Right atrium auricular region (tissue), 2 donors: ENCODE measurements at places on chromosomes 6 and 20. TPM values are rescaled to one million over a fixed set of nuclear protein-coding genes. Genes with fewer than 3 reads are reported as not detected.

Gene GJA1
- 122 TPM for total RNA-seq

Gene ZBTB46
- total RNA-seq = 12.2 TPM

DNA sequence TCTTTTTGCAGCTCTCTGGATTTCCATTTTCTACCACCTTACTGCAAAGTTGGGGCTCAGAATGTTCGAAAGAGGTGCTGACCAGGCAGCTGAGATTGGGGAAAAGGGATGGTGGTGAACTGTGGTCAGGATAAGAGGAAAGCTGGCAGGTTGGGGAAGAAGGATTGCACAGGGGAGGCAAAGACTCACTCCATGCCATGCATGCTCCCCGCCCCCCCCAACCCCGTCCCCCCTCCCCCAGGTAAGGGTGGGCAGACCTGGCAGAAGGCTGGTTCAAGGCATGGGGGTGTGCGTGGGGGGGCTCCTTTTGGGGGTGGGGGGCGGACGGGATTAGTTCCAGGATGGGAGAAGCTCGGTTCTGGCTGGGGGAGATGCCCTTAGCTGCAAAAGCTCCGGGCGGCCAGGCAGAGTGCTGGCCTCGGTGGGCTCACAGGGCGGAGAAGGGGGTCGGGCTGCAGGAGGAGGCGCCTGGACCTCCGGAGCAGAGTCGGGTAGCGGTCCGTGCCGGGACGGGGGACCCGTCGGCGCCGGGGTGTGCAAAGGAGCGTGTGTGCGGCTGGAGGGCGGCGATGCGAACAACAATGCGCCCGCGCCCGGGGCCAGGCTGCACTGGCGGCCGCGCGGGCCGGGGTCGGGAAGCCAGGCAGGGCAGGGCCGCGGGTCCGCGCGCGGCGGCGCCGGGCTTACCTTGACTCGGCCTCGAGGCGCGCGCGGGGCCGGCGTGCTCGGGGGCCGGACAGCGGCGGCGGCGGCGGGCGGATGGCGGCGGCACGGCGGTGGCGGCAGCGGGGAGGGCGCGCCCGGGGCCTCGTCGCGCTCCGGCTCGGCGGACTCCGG is 880 bp downstream of the ADNP start:
- peak overlapping the region; percentile 84 for H3K4me3 ChIP-seq
- H3K36me3 ChIP-seq = peaks cover 15% of the 10 kb centered on the region
- peak overlapping the region; percentile 99 for H3K27ac ChIP-seq
- no peak for DNase-seq
- H3K4me1 ChIP-seq = no peaks in the 10 kb centered on the region
- H3K27me3 ChIP-seq = no peaks in the 10 kb centered on the region

- no peaks in the 10 kb centered on the region for H3K36me3 ChIP-seq
- H3K27me3 ChIP-seq = no peaks in the 10 kb centered on the region
- no peak overlapping the region for H3K4me3 ChIP-seq
- DNase-seq = no peak
Measured at GRCh38 chr20:52482044-52482443, 290.5 kb upstream of the ZFP64 start.

Gene TAGAP
- 3.2 TPM for total RNA-seq

GRCh38 chr6:126188279-126188909 is 151.5 kb upstream of the CENPW start:
- no peak for DNase-seq
- no peak overlapping the region for H3K27ac ChIP-seq
- no peaks in the 10 kb centered on the region for H3K27me3 ChIP-seq
- no peaks in the 10 kb centered on the region for H3K4me1 ChIP-seq
- H3K4me3 ChIP-seq = no peak overlapping the region

DNA sequence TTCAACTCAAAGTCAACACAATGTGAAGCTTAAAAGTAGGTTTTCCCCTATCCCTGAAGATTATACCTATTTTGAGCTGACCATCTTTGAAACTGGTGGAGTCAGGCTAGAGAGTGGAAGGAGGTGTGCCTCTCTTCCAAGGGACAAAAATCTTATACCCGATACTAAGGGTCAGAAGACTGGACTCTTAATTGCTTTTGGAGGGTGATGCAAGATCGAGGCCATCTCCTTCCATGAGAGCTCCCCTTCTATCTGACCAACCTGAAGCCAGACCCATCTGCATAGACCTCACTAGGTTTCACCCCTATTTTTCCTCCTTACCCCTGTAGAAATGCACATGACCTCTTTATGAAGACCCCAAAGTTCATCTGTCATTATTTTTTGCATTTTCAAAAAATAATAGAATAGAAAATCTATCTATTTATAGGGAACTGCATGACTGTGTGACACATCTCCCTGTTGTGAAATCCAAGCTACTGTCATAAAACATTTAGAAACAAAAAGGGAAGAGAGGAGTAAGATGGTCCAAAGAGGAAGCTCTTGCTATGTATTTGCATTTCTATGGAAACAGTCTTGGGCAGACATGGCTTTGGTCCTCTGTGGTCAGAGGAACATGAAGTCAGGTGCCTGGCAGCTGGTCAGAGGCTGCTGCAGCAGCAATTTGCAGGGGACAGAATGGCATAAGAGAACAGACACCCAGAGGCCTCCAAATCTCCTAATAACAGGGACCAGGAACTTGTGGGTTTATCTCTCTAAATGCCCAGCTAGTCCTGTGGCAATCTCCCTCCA is 349.2 kb downstream of the MAFB start:
- H3K27ac ChIP-seq = peak overlapping the region; percentile 35
- no peak for DNase-seq
- H3K4me3 ChIP-seq = no peak overlapping the region
- H3K36me3 ChIP-seq = no peaks in the 10 kb centered on the region
- H3K4me1 ChIP-seq = peaks cover 13% of the 10 kb centered on the region
- H3K27me3 ChIP-seq = no peaks in the 10 kb centered on the region

DNA sequence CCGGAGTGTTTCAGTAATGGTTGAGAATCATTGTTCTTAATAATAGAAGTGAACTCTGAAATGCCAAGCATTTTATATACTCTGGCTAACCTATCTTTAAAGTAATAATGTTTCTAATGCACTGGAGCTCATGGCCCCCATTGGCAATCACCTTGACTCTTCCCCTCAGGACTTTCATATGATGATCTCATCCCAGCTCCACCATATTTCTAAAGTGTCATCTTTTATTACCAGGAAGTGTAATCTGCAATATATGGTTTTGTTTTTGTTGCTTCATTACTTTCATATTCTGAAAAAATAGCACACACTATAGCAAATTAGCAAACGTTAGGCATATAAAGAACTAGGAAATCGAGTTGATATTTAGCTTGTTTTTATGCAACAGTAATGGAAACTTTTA is 60.3 kb downstream of the TULP4 start:
- H3K27ac ChIP-seq = no peak overlapping the region
- H3K4me3 ChIP-seq = no peak overlapping the region
- H3K36me3 ChIP-seq = no peaks in the 10 kb centered on the region
- no peaks in the 10 kb centered on the region for H3K27me3 ChIP-seq
- peaks cover 19% of the 10 kb centered on the region for H3K4me1 ChIP-seq

GRCh38 chr20:13996265-13996664 is 949 bp downstream of the MACROD2 start:
- peak overlapping the region; percentile 79 for H3K27ac ChIP-seq
- no peak for DNase-seq
- peak overlapping the region; percentile 69 for H3K4me3 ChIP-seq
- no peaks in the 10 kb centered on the region for H3K4me1 ChIP-seq
- H3K36me3 ChIP-seq = no peaks in the 10 kb centered on the region

DNA sequence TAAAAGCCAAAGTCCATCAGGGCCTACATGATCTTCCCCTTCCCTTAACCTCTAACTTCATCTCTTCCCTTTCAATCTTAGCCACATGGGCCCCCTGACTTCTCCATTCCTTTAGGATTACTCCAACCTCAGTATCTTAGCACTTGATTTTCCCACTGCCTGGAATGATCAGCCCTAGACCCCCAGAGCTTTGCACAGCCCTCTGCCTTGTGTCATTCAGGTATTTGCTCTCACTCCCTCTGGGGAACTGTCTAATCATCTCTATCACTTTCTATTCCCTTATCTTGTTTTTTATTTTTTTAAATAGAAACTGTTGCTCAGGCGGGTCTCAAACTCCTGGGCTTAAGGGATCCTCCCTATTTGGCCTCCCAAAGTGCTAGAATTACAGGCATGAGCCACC is 13.3 kb upstream of the ZNFX1 start:
- no peaks in the 10 kb centered on the region for H3K27me3 ChIP-seq
- peaks cover 58% of the 10 kb centered on the region for H3K36me3 ChIP-seq
- no peaks in the 10 kb centered on the region for H3K4me1 ChIP-seq

GRCh38 chr6:122548281-122548680 is 61.9 kb upstream of the PKIB start:
- no peak overlapping the region for H3K4me3 ChIP-seq
- no peak overlapping the region for H3K27ac ChIP-seq
- H3K36me3 ChIP-seq = no peaks in the 10 kb centered on the region
- H3K4me1 ChIP-seq = no peaks in the 10 kb centered on the region
- no peaks in the 10 kb centered on the region for H3K27me3 ChIP-seq
- DNase-seq = no peak

DNA sequence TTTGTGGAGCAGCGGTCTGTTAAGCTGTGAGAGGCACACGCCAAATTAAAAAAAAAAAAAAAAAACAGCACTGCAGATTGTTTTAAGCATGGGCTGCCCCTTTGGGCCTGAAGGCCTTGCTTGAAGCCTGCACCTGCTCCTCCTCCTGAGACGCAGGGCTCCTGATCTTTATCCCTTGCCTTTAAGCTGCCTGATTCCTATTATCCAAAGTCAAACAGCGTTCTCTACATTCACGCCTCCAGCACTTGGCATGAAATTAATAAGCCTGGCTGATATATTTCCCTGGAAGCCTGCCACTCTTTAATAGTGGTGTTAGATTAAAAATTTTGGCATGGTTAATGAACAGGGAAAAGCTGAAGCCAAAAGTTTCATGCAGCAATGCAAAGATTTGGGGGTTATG is 163.9 kb downstream of the FAXC start:
- H3K27me3 ChIP-seq = no peaks in the 10 kb centered on the region
- H3K4me3 ChIP-seq = no peak overlapping the region
- H3K36me3 ChIP-seq = no peaks in the 10 kb centered on the region

- H3K4me3 ChIP-seq = no peak overlapping the region
- no peaks in the 10 kb centered on the region for H3K36me3 ChIP-seq
- no peak overlapping the region for H3K27ac ChIP-seq
- DNase-seq = no peak
- H3K27me3 ChIP-seq = no peaks in the 10 kb centered on the region
Measured at GRCh38 chr20:61436283-61436666, 184.2 kb downstream of the CDH4 start.
